ENCODE measurements at places on chromosomes 16 and 17.

GRCh38 chr17:83079352-83079747, at the start of gene METRNL:
TSS of gene METRNL (plus strand) at chr17:83079609. CDS start at chr17:83079816, 207 bp downstream.
- peak; percentile 55 for DNase-seq

DNA sequence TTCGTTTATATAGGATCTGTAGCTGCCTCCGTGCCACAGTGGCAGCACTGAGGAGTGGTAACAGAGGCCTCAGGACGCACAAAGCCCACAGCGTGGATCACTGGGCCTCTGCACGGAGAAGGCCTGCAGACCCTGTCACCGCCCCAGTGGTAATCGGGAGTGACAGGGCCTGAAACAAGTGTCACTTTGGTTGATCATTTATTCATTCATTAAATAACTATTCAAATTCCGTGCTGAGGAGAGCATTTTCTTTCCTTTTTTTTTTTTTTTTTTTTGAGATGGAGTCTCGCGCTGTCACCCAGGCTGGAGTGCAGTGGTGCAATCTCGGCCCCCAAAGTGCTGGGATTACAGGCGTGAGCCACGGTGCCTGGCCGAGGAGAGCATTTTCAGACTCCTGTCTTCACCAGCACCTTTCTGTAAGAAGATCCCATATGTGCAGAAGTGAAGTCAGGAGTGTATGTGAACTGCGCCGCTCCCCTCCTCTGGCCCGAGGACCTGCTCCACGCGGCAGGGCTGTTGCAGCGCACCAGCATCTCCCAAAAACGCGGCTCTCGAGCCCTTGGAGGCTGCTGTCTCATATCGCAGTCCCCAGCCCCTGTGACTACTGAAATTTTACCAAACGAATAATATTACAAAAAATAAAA, 44.9 kb upstream of the TRAP1 start:
- no peak for DNase-seq

DNA sequence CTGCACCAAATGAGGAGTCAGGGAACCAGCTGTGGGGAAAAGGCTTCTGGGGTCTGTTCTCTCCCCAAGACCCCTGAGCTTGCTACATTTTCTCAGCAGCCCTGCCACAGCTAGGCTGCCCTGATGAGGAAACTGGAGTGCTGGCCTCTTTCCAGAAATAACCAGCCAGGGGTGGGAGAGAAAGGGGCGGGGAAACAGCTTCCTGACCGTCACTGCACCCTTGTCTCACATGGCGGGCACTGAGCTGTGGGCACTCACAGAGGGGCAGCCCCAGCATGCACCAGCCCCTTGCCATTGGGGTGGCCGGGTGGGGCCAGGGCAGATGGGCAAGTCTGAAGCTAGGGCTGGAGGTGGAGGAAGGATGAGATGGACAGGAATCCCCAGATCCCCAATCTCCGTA, 2.9 kb downstream of the SRL start:
- no peak for DNase-seq

DNA sequence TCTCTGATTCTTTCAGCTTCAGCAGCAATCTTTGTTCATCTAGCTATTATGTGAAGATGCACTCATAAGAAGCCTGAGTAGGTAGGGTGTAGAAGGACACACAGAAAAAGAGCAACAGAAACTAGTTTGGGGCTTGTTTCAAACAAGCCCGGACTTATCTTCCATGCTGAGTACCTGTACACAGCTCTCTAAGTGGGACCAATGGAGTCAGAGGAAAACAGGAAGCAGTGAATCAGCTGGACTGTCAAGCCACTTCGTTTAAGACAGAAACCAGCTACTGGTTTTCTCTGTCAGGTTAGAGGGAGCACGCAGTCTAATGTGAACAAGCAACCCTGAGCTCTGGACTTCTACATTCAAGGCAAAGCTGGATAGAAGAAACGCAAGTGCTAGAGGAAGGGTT, 16.0 kb downstream of the MAP2K6 start:
- DNase-seq = no peak

GRCh38 chr17:1003633-1003971, 6.7 kb downstream of the TIMM22 start:
- DNase-seq = no peak

GRCh38 chr17:35752471-35752870, 568 bp downstream of the GAS2L2 start:
- DNase-seq = no peak

DNA sequence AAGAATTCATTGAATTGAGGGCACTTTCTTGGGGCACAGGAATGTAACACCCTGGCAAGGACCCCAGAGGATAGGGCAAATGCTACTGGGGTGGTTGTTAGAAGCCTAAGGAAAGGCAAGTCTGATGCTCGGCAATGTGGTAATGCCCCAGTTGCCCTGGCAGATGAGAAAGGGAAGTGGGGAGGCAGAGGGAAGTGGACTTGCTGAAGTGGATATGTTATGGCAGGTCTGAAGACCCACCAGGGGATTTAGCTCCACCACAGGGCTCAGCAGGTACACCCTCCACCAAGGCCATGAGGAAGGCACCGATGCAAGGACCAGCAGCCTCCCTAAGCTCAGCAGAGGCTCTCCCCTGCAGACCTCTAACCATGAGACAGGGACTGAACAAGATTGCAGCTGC, 184.8 kb downstream of the IRX5 start:
- DNase-seq = no peak

DNA sequence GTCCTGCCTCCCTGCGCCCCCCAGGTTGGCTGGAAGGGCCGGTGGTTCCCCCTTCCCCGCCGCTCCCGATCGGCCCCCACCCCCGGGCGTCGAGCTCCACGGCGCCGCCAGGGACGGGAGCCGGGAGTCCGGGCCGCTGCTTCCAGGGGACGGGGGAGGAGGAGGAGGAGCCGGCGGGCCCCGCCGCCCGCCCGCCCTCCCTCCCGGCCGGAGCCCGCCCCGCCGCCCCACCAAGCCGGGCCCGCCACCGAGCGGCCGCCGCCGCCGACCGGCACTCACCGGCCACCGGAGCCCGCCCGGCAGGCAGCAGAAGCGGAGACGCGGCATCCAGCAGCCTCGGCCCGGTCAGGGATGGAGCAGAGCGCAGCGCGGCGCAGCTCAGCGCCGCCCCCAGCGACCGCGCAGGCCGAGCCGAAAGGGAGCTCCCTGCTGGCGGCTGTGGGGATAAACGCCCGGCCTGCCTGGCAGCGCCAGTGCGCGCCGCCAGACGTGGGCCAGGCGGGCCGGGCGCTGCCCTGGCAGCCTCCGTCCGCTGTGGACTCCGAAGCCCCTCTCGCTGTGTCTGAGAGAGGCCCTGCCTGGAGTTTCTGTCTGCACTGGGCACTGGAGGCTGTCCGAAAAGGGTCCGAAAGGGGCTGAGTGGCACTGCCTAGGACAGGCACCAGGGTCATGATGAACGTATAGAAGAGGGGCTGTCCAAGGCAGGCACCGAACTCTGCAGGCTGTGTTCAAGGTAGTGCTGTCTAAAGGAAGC, at the start of gene MYO18A:
TSS of gene MYO18A (minus strand) at position 365 of the 754 bp plus-strand sequence. CDS start 13,458 bp downstream, outside the sequence.
- DNase-seq = peak; percentile 81

DNA sequence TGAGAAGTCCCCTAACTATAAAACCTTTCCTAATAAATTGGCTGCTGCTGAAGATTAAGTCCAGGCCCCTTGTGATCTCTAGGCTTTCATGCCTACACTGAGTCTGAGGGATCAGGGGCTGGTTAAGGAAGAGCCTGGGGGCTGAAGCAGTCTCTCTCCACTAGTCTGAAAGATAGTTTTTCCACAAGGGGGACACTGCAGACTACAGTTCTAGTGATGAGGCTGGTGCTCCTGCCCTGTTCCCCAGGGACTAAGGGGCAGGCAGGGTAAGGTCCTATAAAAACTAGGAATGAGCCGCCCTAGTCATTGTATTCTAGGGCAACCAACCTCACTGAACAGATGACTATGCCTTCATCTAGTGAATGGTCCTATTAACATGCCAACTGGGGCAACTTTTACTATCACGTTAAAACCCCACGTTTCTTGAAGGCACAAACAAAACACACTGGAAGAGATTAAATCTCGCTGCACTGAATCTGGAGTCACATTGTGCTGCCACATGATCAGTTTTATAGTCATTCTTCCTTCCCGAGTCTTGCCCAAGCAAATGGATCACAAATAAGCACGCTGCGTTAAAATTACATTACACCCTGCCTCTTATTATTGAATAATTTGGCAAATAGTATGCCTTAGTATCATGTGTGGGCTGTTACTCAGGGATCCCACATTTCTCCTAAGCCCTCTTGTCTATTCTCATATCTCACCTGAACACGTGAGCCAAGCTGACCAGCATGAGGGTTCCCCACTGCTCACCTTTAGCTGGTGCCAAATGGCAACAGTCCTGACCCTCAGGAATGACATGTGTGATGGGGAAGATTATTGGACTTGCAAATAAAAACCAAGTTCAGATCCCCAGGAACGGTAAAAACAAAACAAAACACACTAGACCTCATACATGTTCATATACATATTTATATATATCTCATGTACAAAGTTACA, 95.4 kb upstream of the TOB1 start:
- no peak for DNase-seq

DNA sequence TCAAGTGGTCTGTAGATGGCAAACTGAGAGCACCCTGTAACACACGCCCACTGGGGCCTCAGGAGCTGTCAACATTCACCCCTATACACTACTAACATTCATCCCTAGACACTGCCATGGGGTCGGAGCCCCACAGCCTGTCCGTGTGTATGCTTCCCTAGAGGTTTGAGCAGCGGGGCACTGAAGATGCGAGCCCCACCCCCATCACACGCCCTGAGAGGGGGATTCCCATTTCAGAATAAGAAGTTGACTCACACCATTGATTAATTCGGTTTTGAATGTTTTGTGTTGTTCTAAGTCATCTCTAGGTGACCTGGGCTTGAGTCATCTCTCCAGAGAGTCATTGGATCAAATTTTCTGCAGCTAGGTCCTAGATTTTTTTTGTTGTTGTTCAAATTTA, 37.3 kb upstream of the MMD start:
- no peak for DNase-seq

- no peak for DNase-seq
These were observed 121.2 kb downstream of the HAPSTR1 start for GRCh38 chr16:9212621-9213020.

- DNase-seq = no peak
These were observed 92.4 kb downstream of the CBLN1 start for GRCh38 chr16:49189286-49189685.

DNA sequence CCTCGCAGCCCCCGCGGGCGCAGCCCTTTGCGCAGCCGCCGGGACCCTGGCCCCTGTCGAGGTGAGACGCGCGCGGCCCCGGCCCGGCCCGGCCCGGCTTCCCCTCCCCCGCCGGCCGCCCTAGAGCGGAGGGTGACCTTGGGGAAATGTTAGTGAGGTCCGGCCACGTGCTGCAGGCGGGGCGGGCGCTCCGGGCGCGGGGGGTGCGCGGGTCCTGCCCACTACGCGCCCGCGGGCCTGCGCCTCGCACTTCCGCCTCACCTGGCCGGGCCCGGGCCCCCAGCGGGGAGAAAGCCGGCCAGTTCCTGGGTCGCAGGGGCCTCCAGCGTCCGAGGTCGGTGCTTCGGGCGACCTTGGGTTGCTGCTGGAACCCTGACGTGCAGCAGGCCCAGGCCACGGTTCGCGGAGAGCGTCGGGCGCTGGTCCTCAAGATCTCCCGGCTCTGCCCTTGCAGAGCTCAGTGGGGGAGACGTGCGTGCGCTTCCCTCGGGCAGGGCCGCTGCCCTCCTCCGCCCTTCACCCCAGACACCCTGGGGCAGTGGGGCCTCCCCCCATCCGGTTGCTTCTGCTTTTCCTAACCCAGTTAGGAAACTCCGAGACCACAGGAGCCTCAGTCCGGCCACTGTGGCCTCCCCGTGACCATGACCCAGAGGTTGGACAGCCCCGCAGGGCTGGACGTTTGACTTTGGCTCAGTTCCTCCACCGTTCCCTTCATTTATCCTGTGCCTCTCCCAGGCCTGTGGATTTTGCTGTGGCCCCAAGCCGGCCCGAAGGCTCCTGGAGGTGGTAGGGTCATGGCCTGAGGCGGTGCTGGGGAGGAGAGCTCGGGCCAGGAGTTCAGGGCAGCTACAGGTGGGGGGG, 791 bp downstream of the MCRIP2 start:
- DNase-seq = peak; percentile 42

DNA sequence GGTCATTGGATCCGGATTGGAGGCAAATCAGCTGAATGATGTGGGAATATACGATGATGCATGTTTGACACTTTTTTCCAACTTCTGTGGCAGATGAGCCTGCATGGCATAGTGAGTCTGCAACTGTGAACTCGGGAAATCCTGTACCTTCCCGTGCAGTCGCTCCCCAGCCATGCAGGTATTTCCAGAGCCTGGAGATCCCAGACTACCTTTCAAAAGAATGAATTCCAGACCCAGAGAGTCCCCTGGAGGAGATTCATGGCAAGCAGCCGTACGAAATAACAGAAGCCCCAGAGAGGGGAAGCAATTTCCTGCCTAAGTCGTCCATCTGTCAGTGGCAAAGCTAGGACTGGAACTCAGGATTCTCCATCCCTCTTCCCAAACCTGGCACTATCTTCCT, 75.7 kb upstream of the FAM20A start:
- no peak for DNase-seq

DNA sequence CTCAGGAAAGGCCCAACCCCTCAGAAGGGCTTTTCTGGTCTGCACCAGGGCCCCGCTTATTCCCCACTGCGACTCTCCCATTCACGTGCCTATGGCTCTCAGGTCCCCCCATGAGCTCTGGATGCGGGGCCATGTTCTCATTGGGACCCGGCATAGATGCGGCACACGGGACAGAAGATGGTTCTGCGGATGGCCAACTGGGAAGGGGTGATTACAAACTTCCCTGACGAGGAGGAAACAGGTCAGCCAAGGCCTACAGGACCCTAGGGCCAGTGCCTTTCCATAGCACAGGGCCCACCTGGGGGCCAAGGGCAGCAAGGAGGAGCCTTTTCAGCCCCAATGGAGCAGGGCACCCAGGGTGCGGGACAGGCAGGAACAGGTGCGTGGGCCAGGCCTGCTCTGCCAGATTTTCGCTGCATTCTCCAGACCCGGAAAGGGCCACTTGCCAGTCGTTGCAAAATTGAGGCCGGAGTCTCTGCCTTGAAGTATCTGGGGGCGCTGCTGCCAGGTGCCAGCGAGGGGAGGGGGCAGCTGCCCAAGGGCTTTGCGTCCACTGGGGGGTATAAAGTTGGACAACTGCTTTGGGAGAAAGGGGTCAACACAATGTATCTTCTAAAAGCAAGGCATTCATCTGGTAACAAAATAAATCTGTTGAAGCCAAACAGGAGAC, 20.5 kb downstream of the SLC7A5 start:
- DNase-seq = no peak

- peak; percentile 33 for DNase-seq
These were observed 31.9 kb downstream of the CMC2 start for GRCh38 chr16:80974649-80975376.

- no peak for DNase-seq
These were observed 16.7 kb downstream of the RPRML start for GRCh38 chr17:46962374-46962790.

GRCh38 chr17:2711608-2712299, at the start of gene CLUH:
TSS of gene CLUH (minus strand) at chr17:2711764. CDS start at chr17:2711661, 103 bp downstream.
- peak; percentile 79 for DNase-seq
